ENCODE measurements at places on chromosomes 12 and 14.

- DNase-seq, result no peak
Measured at GRCh38 chr14:77306851-77307496, 13.7 kb downstream of the POMT2 start.

- no peak for DNase-seq
Measured at GRCh38 chr14:93749076-93749420, 39.2 kb downstream of the PRIMA1 start.

DNA sequence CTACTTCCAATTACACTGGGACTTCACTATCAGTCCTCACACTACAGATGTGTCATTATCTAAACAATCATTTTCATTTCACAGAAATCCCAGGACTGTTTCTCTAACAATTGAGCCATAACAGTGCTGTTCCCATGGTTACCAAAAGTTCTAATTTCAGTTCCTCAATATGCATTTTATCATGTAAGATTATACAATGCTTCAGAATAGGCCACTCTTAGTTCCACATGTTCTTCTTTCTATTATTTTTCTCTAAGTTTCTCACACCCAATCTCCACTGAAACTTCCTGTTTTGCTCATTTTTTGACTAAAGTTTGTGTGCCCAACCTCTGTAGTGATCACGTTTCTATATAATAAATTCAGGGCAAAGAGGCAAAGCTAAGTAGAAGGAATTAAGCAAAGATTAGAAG lies 185.8 kb downstream of the DUSP6 start:
- no peak for DNase-seq

DNA sequence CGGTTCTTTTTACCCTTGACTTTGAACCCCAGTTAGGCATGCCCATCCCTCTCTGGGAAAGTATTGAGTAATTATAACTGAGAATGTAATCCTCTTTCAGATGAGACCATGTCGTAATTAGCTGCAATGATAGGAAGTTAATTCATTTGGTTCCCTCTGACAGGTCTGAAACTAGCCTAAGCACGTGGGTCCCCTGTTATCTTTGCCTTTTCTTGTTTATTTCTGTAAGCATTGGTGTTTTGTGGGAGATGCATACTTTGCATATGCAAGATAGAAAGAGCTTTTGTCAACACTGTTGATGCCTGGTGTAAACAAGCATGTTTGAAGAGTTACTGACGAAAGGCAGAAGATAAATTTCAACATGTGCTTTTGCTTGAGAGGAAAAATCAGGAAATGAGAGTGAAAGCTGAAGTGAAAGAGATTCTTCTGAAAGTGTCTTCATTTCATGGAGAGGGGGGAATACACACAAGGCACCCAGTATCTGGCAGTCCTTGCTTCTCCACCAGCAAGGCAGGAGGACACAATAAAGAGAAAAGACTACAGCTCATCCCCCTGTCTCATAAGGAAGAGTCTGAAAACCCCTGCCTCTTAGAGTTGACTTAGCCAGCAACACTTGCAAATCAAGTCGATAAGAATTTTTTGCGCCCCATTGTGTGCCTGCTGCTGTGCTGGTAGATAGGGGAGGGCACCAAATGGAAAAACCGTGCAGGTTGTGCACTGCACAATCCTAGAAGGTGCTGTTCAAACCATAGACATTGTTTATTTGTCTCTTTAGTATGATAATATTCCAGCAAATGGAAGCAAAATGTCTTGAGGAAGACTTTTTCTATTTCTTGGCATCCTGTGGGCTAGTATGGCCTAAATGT lies 77.8 kb downstream of the SLC24A4 start:
- DNase-seq, result no peak

DNA sequence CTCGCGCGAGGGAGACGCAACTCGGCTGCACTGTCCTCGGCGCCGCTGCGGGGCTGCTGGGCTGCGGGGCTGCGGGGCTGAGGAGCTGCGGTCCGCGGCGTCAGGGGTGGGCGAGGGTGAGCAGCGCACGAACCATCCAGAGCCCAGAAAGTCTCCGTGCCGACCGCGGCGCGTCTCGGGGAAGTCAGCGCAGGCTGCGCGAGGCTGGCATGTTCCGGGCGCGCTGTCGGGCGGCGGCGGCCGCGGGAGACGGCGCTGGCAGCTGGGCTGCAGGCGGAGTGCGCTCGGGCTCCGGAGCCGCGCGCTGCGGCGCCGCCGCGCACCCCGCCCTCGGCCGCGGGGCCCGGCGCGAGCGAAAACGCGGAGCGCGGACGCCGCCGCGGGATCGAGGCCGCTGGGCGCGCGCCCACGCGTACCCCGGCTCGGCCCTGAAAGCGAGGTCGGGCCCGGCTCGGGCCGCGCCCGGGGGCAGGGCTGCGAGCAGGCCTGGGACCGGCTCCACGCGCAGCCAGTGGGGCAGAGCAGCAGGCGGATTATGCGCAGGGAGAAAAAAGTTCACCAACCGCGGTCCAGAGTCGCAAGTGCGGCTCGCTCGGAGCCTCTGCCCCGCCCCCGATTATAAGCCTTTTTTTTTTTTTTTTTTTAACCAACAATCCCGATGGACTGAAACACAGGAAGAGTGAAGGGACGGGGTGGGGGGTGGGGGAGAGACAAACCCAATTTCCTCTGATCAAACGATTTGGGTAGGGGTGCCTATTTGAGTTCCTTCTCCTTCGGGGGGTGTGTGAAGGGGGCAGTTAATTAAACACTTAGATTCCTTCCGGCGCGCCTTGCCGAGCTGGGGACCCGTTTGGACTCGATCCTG lies at the start of gene PRICKLE1:
PRICKLE1 (minus strand) TSS at position 282 of the 865 bp plus-strand sequence. CDS start 117,230 bp downstream, outside the sequence.
- DNase-seq, result peak; percentile 55

DNA sequence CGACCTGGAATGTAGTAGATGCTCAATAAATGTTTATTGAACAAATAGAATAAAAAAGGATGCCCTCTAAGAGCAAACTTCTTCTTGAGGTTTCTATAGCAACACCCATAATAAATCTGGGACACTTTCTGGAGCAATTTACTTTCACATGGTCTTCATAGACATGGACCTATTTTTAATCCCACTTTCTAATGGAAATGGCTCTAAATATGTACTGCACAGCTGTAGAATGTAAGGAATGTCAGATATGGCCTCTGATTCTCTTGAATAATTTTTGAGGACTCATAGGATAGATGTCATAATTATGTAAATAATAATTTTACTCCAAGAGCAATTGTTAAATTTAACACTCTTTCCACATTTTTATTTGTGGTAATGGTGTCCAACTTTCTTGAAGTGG lies 133.5 kb upstream of the DAAM1 start:
- DNase-seq, result no peak

GRCh38 chr12:132414634-132415326 lies 75.2 kb upstream of the FBRSL1 start:
- DNase-seq, result peak; percentile 84

GRCh38 chr14:54686219-54686870 lies 119.4 kb downstream of the SAMD4A start:
- DNase-seq, result no peak

DNA sequence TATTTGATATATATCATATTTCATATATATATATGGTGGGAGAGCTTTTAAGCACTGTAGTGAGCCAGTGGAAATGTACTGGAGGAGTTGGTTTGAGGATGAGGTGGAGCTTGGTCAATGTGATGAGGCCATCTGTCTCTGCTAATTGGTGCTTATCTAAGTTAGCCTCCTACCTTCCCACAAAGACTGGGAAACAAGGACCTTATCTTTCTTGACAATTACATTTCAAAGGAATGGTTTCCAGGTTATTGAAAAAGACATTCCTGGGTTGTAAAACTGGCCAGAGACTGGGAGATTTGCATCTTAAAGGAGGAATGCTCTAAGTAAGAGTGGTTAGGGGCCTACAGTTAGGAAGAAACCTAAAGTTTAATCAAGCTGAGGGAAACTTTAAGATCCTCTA lies 212.8 kb upstream of the SYT1 start:
- no peak for DNase-seq

GRCh38 chr12:82688035-82688501 lies 1.4 kb downstream of the TMTC2 start:
- DNase-seq, result no peak

DNA sequence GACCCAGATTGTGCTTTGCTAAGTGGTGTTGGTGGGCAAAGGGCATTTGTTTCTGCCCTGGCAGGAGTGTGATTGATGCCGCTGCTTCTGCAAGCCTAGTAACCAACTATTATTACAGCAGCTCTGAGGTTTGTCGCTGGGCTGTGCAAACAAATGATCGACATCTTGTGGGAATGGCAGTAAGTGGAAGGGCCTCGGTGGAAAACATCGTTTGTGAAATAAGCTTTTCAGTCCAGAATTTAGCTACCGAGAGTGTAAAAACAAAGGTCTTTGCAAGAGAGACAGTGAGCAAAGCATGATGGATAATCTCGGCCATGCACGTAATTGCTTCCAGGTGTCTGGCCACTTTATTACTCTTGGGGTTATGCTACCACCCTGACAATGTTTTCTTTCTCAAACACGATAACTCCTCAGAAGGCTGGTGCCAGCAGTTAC lies 397.7 kb upstream of the PRICKLE1 start:
- DNase-seq, result no peak

DNA sequence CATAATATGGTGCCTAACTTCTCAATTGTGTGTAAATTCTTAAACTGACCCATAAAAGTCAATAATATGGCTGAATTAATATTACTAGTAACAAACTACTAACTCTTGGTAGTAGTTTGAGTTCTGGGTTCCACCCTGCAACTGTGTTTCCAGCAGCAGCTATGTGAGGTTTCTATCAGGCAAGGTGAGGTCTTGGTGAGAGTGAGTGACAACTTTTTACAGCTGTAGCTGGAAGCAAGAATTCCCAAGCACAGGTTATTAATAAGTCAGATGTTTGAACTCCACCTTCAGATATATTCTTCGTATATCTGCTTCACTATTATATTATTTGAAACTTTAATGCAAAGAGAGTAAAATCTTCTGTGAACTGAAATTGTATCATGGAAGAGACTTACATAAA lies 43.8 kb downstream of the MAP4K5 start:
- no peak for DNase-seq

- DNase-seq, result no peak
Measured at GRCh38 chr12:122844366-122844971, 9.2 kb downstream of the HIP1R start.

DNA sequence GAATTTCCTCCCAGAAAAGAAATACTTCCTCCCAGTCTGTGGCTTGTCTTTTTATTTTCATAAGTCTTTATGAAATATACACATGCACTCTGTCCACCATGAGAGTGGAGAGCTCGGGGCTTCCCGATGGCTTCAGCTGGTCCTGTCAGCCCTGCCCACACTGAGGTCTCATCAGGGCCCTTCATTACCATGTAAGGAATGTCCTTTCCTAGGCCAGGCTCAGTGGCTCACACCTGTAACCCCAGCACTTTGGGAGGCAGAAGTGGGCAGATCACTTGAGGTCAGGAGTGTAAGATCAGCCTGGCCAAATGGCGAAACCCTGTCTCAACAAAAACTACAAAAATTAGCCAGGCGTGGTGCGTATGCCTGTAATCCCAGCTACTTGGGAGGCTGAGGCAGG lies 77.0 kb downstream of the CPSF2 start:
- no peak for DNase-seq

DNA sequence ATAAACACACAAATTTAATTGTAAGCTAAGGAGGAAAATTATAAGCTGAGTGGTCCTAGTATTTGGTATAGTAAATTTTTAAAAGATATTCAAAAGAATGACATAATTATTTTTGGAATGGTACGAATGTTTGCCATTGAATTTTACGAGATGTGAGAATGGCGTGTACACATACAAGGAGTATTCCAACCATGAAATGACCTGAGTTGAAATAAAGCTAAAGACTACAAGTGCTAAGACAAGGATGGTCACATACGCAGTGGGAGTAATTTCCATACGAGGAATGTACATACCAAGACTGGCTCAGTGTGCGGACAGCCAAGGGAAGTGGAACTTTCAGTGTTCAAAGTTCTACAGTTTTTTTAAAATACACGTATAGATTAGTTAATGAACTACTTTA lies 21.1 kb upstream of the ETV6 start:
- DNase-seq, result no peak

GRCh38 chr12:15474766-15475165 lies 152.5 kb downstream of the PTPRO start:
- no peak for DNase-seq

DNA sequence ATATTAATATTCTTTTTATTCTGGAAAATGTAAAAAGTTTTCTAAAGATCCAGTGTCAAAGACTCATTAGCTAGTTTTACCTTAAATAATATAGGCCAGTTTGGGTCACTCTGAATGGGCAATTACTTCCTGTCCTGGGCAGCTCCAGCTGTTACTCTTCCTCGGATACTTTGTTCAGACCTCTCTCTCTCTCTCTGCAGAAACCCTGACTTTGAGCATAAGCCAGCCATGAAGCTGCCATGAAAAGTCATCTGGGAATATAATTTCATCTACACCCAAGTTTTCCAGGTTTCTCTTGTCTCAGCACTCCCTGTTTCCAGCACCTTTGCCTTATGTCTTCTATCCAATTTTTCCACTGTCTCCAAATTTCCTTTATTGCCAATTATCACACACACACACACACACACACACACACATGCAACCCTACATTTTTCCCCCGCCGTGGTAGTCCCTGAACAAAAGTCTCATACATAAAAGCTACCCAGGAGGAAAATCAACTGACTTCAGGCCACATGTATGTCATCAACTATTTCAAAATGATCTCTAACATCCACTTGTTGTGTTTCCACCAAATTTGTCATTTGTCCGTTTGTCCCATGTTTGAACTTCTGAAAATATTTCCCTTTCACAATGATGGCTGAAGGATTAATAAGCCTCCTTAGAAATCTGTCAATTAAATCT lies 318.1 kb downstream of the SSPN start:
- no peak for DNase-seq

- DNase-seq, result no peak
Measured at GRCh38 chr14:55116246-55117030, 12.6 kb upstream of the LGALS3 start.

DNA sequence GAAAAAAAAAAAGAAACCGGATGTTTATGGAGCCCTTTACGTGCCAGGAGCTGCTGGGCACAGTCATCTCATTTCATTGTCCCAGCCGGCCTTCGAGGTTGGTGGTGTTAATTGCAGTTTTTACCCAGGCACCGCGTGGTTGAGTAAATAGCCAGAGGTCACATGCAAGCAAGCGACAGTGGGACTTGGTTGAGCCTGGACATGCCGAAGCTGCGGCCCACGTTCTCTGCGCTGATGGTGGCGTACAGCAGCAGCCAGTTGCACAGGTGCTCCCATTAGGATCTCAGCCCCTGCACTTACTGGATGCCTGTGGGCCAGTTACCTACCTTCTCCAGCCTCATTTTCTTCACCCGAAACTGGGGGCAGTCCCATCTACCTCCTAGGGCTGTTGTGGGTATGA lies 54.0 kb downstream of the TSPAN9 start:
- no peak for DNase-seq

- peak; percentile 32 for DNase-seq
Measured at GRCh38 chr14:91354221-91354916, 63.3 kb downstream of the CCDC88C start.

All from activated T-cell treated with anti-CD3 and anti-CD28 coated beads, Interleukin-2, amount 50 U/mL, for 24 hours (primary cell).